Mesothelial cell of epicardium (in vitro differentiated cells): ENCODE measurements at places on chromosomes 11 and 22. TPM values are rescaled to one million over a fixed set of nuclear protein-coding genes. Genes with fewer than 3 reads are reported as not detected.
A peak's percentile ranks its signal among the peaks of the same experiment; 100 is the strongest.

- H3K4me3 ChIP-seq = no peak overlapping the region
- no peak for DNase-seq
- H3K27me3 ChIP-seq = no peaks in the 10 kb centered on the region
- H3K36me3 ChIP-seq = peaks cover 10% of the 10 kb centered on the region
- peaks cover 31% of the 10 kb centered on the region for H3K4me1 ChIP-seq
Observed at GRCh38 chr11:108494182-108494581, 4.0 kb downstream of the POGLUT3 start.

- no peaks in the 10 kb centered on the region for H3K27me3 ChIP-seq
- no peaks in the 10 kb centered on the region for H3K36me3 ChIP-seq
- H3K27ac ChIP-seq = no peak overlapping the region
- H3K4me1 ChIP-seq = peaks cover 2% of the 10 kb centered on the region
- H3K4me3 ChIP-seq = no peak overlapping the region
- DNase-seq = no peak
Observed at GRCh38 chr22:25008666-25009065, 56.1 kb downstream of the KIAA1671 start.

DNA sequence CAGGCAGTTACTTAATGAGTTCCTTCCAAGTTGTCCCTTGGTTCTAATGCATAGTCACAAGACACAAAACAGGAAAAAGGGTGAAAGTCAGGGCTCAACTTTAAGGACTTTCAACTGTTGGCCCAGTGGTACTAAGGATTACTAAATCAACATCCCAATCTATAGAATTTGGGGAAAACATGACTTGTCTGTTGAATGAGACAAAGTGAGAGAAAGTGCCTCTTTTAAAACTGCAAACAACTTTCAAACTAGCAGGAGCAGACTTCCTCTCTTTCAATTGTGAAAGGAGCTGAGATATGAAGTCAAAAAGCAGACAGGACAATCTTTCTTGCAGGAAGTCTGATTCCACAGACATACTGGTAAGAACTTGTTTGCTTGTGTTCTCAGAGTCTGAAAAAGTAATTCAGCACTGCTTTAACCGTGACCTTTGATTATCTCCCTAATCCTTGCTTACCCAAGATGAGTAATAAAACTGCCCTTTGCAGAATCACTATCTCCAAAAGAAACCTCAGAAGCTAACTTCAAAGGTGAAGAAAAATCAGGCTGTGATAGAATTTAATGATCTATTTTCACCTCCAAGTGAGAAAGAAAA, 960.7 kb upstream of the RAG2 start:
- H3K4me1 ChIP-seq = peaks cover 18% of the 10 kb centered on the region
- H3K36me3 ChIP-seq = no peaks in the 10 kb centered on the region
- DNase-seq = no peak
- no peak overlapping the region for H3K4me3 ChIP-seq
- H3K27ac ChIP-seq = no peak overlapping the region
- no peaks in the 10 kb centered on the region for H3K27me3 ChIP-seq

GRCh38 chr22:50437511-50438304, 37.1 kb downstream of the SBF1 start:
- no peak for DNase-seq

PATE4 gene
- total RNA-seq = not detected in 3 replicates

GRCh38 chr11:100687054-100687629, at the start of gene ARHGAP42:
Gene ARHGAP42 (plus strand): TSS chr11:100687288. CDS start chr11:100687679, 391 bp downstream.
- H3K4me3 ChIP-seq = peak within 1 kb of the TSS; percentile 99
- H3K27ac ChIP-seq = peak within 1 kb of the TSS; percentile 94
- peaks cover 2% of the 10 kb centered on the region for H3K36me3 ChIP-seq
- no peaks in the 10 kb centered on the region for H3K27me3 ChIP-seq
- DNase-seq = peak; percentile 39
- peaks cover 42% of the 10 kb centered on the region for H3K4me1 ChIP-seq

DNA sequence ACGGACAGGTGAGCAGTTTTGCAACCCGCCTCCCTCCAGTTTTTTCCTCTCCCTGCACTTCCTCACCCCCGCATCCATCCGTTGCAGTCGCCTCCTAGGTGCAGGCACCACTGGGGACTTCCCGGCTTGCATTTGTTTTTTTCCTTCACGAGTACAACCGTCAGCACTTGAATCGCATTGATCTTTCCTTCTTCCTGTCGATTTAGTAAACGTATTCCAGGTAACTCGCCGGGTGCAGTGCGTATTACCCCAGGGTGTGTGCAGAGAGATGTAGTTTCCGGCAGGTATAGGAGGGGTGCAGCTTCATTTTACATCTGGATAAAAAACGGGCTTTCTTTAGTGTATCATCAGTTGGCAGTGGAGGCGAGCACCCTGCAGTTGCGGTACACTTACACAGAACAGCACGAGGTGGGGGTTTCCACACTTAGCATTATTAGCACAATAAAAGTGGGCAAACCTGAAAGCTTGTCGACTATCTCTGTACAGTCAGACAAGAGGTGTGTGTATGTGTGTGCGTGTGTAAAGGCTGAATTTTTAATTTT, at the start of gene SORL1-AS1:
Gene SORL1-AS1, minus strand, starts transcription at position 359 of the 542 bp plus-strand sequence.
- H3K4me3 ChIP-seq = peak within 1 kb of the TSS; percentile 96
- H3K4me1 ChIP-seq = peaks cover 28% of the 10 kb centered on the region
- no peak for DNase-seq
- H3K27me3 ChIP-seq = peaks cover 5% of the 10 kb centered on the region
- no peaks in the 10 kb centered on the region for H3K36me3 ChIP-seq
- H3K27ac ChIP-seq = peak within 1 kb of the TSS; percentile 84

- H3K27ac ChIP-seq = no peak overlapping the region
- H3K27me3 ChIP-seq = no peaks in the 10 kb centered on the region
- no peak for DNase-seq
Observed at GRCh38 chr11:50412832-50413231, 380.2 kb downstream of the OR4C45 start.

DNA sequence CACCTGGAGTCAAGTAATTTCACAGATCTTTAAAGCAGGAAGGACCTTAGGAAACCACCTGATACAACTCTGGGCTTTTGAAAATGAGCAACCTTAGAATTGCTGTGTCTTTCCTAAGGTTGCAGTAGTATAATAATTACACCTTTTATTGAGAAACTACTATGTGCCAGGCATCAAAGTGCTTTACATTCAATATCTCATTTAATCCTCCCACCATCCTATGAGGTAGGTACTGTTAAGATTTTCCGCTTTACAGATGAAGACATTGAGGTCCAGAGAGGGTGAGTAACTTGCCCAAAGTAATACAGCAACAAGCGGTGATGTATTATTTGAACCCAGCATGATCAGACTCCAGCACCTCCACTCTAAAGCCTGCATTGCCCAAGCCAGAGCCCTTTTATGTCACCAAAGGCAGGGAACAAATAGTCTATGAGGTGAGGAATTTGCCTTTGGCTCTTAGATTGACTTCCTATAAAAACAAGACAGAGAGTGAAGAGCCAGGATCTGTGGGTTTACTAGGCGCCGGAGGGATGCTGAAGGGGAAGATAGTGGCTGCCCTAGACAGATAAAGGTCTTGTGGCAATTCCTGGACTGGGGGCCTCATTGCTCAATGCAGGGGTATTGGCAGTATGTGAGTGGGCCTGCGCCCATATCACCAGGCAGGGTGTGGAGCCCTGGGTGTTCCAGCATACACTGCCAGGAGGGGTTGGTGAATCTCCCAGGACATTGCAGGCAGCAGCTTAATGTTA, 157.1 kb downstream of the FBXO7 start:
- no peak overlapping the region for H3K4me3 ChIP-seq
- no peak for DNase-seq
- no peaks in the 10 kb centered on the region for H3K36me3 ChIP-seq
- H3K27me3 ChIP-seq = no peaks in the 10 kb centered on the region

- H3K4me3 ChIP-seq = no peak overlapping the region
- H3K27ac ChIP-seq = no peak overlapping the region
- no peaks in the 10 kb centered on the region for H3K36me3 ChIP-seq
- H3K27me3 ChIP-seq = peaks cover 1% of the 10 kb centered on the region
Observed at GRCh38 chr11:99911116-99911515, 776.0 kb upstream of the ARHGAP42 start.

NXPE4 gene
- not detected in 3 replicates for total RNA-seq

OR5B12 gene
- not detected in 3 replicates for total RNA-seq

DNA sequence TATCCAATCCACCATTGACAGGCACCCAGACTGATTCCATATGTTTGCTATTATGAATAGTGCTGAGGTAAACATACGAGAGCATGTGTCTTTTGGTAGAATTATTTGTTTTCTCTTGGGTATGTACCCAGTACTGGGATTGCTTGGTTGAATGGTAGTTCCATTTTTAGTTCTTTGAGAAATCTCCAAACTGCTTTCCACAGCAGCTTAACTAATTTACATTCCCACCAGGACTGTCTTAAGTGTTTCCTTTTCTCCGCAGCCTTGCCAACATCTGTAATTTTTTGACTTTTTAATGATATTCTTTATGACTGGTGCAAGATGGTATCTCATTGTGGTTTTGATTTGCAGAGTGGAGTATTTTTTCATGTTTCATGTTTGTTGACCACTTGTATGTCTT, 8.3 kb downstream of the FDX1 start:
- H3K27ac ChIP-seq = no peak overlapping the region
- H3K4me3 ChIP-seq = no peak overlapping the region
- peaks cover 53% of the 10 kb centered on the region for H3K36me3 ChIP-seq
- DNase-seq = no peak
- no peaks in the 10 kb centered on the region for H3K27me3 ChIP-seq

TUB gene
- total RNA-seq = 51.7 to 53.4 TPM (median 52.8 TPM) in 3 replicates

- peaks cover 8% of the 10 kb centered on the region for H3K4me1 ChIP-seq
- no peaks in the 10 kb centered on the region for H3K27me3 ChIP-seq
- H3K4me3 ChIP-seq = no peak overlapping the region
- H3K36me3 ChIP-seq = peaks cover 3% of the 10 kb centered on the region
- no peak for DNase-seq
Observed at GRCh38 chr11:4049006-4049405, 45.6 kb upstream of the RRM1 start.

DNA sequence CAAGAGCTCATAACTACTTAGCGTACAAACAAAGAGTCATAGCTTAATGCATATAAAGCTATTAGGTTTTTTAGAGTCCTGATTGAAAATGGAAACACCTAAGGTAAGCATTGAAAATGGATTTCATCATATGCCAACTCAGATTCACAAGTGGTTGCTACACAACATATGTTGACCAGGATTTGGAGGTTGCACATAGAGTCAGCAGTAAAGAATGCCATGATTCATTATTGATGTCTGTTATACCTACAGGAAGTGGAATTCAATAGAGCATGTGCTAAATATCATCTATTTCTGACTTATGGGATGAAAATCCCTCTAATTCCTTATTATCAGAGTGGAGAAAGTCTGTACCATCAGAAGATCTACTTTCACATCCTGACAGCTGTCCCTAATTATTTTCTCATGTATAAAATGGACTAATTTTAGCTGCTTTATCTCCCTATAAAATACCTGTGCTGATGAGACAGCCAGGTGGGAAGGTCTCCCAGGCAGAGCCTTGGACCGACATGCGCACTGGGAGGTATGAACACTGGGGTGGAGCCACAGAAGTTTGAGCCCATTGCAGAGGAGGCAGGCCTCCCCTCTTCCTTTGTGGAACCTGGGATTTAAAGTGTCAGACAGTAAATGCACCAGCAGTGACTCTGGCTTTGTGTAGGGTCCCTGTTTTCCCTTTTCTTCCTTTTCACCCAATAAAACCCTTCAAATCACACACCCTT, 204.2 kb downstream of the AASDHPPT start:
- no peaks in the 10 kb centered on the region for H3K27me3 ChIP-seq
- H3K4me1 ChIP-seq = no peaks in the 10 kb centered on the region
- H3K27ac ChIP-seq = no peak overlapping the region
- H3K4me3 ChIP-seq = no peak overlapping the region

BATF2 gene
- total RNA-seq = 1.5 to 1.9 TPM (median 1.7 TPM) in 3 replicates

CNIH2 gene
- total RNA-seq = 10.1 to 11.5 TPM (median 10.2 TPM) in 3 replicates
